PC-9 (cell line): ENCODE measurements at places on chromosomes 5 and 9.
A peak's percentile ranks its signal among the peaks of the same experiment; 100 is the strongest.

GRCh38 chr5:172958331-172959046 lies 735 bp upstream of the RPL26L1 start:
- peak; percentile 74 for DNase-seq

GRCh38 chr5:1634337-1634661 lies 110.5 kb upstream of the LPCAT1 start:
- no peak for DNase-seq

GRCh38 chr5:140148508-140148907 lies 22.8 kb downstream of the IGIP start:
- no peak for DNase-seq

DNA sequence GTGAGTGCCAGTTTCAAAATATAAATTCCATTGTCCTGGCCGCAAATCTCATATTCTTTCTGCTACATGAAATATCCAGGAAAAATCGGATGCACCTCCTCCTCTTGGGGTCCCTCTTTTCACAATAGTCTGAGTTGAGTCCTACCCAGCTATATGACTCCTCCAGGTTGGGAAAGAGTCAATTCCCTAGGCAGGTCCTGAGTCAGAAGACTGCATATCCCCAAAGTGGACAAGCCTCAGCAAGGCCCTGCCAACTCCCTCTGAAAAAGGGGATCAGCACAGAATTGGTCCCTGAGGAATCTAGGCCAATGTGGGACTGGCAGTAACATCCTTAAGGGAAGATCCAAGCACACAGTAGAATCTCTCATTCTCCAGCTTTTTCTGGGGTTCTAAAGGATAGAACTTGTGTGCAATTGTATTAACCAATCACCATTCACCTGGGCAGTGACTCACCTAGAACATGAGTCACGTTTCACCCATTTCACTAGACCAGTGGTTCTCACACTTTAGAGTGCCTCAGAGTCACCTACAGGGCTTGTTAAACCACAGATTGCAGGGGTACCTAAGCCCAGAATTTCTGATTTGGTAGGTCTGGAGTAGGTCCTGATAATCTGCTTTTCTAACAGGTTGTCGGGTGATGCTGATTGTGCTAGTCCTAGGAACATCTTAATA lies 44.7 kb upstream of the TMEM215 start:
- peak; percentile 41 for DNase-seq

DNA sequence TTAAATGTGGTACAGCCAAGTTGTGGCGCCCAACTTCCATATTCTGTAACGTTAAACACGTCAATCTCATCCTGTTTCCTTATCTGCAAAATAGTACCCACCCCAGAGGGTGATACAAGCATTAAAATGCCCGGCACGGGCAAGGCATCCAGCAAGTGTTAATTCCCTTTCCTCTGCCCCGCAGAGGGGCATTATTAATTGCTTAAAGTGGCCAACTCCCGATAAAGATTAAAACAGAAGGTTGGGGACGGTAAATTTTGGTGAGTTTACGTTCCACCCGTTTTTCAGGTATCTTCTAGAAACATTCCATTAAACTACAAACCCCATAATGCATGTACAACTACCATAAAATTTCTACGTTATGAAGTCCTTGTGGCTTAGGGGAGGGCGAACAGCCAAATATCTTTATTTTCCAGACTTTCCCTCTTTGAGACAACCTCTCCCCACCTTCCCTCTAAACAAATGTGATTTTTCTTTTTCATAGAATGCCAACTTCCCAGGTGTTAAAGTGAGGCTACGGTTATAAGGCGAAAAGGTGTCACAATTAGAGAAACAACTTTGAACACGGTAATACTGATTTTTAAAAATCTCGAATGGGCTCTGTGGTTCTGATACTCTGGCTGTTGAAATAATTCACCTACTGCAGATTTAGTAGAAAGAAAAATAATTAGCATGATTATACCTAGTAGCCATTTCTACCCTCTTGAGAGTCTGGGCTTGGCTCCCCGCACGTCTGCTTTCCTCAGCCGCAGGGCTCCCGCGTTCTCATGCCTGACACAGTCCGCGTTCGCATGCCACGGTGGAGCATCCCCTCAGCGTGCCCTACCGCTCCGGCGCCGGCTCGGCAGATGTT lies 1.2 kb upstream of the GPBP1 start:
- DNase-seq = peak; percentile 23

DNA sequence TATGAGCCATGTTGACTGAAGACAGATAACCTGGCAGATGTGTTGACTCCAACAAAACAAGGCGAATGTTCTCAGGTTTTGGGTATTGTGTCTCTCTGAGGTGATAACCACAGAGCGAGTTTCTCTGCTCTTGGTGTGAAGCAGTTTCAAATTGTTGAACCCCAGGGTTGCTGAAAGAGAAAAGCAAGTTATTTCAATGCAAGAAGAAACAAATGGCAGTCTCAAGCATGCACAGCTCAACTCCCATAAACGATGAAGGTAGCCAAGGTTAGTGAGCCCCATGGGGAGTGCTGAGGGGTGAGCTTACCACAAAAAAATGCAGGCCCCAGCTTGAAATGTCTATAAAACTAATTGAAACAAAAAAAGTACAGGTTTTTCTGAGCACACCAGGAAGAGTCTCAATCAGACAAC lies 220.8 kb upstream of the DAPK1 start:
- DNase-seq = no peak

DNA sequence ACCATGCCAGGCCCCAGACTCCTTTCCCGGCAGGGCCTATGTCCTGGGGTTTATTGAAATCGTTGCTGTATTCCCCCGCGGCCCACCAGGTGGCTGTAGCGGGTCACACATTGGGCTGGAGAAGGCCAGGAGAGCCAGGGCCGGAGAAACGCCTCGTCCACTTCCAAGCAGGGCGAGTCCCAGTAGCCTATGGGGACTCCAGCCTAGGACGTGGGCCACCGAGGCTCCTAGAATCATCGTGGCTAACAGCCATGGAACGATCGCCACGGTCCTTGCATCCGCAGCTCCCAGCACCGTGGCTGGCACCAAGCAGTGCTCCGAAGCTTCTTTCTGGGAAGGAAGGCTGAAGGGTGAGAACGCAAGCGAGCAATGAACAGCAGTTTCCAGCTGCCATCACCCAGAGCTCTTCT lies 87.7 kb downstream of the ENTREP1 start:
- DNase-seq = no peak

DNA sequence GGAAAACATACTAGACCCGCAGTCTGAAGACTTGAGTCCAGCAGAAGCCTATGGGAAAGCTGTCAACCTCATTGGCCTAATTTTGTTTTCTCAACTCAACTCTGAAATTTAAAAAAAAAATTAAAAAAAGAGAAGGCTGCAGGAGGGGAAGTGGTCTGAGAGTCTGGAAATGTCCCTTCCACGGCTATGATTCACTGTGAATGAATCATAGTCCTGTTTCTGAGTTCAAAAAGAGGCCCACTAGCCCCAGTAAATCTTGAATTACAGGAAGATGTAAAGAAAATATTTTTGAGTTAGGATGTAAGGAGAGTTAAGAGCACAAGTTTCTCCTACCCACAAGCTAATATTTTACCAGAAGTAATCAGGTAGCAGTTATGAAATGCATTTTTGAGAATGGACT lies 565.5 kb upstream of the DMAC1 start:
- no peak for DNase-seq

DNA sequence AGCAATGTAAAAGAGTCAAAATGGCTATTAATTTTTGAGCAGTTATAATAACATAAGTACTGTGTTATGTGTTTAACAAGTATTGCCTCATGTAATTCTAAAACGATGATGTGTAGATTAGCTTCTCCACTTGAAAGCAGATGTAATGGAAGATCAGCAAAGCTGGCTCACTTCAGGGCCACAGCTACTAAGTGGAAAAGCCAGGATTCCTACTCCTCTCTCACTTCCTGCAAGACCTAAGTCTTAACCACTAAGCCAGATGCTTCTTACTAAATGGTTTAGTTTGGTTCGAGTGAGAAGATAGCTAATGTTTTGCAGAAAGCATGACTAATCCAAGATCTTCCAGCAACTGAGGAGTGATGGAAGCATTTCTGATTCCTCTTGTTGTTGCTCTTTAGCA lies 15.7 kb upstream of the TNC start:
- no peak for DNase-seq

DNA sequence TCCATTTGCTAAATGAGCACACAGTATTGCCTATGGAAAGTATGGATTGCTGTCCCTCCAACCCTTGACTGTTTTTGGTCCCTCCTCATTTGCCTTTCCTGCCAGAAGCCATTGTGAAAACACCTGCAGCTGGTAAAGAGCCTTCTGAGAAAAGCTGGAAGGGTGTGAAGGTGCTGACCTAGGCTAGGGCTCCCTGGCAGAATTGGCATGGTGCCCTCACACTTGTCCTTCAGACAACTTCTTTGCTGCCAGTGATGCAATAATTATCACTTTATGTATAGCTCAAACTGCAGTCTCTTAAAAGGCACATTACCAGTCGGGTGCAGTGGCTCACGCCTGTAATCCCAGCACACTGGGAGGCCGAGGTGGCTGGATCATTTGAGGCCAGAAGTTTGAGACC lies 4.2 kb downstream of the TXNDC15 start:
- no peak for DNase-seq

- no peak for DNase-seq
Observed at GRCh38 chr9:7192266-7192665, 434.5 kb downstream of the KDM4C start.

DNA sequence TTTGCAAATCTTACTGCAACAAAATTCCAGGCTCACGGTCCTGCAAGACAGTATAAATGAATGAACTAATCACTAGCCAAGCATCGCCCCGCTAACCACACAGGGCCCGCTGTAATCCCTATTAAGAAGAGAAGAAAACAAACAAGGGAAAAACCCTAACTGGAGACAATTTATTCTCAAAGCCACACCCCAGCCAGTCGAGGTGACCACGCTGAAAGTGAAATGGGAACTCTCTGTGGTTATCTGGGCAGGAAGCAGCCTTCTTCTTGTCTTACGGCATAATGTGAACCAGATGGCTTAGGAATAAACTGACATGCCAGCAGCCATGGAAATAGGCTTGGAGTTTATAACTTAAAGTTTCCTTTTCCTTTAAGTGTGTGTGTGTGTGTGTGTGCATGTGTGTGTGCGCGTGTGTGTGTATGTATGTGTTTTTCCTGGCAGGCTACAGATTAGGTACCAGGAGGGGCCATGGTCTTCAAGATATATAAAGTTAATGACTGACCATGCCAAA lies 120.2 kb downstream of the SEMA6A start:
- no peak for DNase-seq

- DNase-seq = no peak
Observed at GRCh38 chr5:68252673-68253623, 37.4 kb downstream of the PIK3R1 start.

DNA sequence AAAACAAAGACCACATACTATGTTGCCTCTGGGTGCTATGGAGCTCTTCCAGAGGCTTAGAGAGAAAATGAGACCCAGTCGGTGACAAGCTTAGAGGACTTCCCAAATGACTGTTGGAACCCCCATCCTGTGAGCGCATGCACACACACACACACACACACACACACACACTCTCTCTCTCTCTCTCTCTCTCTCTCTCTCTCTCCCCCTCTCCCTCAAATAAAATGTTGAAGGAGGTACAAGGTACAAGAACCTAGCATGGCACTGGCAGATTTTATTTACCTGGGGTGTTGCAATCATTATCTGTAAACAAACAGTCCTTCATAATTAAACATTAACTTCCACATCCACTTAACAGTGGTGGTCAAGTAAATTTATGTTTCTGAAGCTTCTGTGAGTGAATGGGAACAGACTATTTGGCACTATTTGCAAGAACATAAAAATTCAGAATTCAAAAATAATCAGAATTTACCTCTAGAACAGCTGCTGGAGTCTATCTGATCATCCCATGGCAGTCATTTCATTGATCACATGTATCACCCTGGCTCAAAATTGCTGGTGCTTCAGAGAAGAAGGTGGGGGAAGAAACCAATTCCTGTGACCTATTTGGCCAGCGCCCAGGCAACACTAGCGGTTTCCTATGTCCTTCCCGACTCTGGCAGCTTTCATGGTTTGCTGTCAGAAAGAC lies 24.9 kb downstream of the TRPM3 start:
- DNase-seq = no peak
